ENCODE measurements at places on chromosomes 2 and 18. TPM values are rescaled to one million over a fixed set of nuclear protein-coding genes. Genes with fewer than 3 reads are reported as not detected.

DNA sequence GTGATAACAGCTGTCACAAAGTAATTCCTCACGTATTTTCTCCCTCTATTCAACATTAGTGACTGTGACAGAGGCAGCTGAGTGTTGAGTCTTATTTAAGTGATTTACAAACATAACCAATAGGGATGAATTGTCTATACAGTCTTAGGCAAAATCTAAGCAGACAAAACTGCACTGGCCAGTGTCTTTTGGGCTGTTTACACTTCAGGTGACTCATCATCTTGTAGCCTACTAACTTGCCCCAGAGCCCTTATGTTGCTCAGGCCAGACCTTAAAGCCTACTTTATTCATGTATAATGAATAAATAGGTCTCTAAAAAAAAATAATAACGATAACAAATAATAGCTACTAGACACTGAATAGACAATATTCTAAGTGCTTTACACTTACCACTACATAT lies 17.2 kb downstream of the THOC1 start:
- no peak overlapping the region for H3K4me3 ChIP-seq
- no peaks in the 10 kb centered on the region for H3K27me3 ChIP-seq
- H3K36me3 ChIP-seq: peaks cover 72% of the 10 kb centered on the region

Gene MOB4
- 37.2 TPM for total RNA-seq

Gene KLHL30
- total RNA-seq: 1.2 TPM

GRCh38 chr2:23073671-23074070 lies 311.3 kb upstream of the KLHL29 start:
- no peaks in the 10 kb centered on the region for H3K4me1 ChIP-seq
- H3K4me3 ChIP-seq: no peak overlapping the region
- no peak overlapping the region for H3K27ac ChIP-seq

Gene FBXO36
- 2.5 TPM for total RNA-seq
